ENCODE measurements at places on chromosomes 6 and 20. TPM values are rescaled to one million over a fixed set of nuclear protein-coding genes. Genes with fewer than 3 reads are reported as not detected.

DNA sequence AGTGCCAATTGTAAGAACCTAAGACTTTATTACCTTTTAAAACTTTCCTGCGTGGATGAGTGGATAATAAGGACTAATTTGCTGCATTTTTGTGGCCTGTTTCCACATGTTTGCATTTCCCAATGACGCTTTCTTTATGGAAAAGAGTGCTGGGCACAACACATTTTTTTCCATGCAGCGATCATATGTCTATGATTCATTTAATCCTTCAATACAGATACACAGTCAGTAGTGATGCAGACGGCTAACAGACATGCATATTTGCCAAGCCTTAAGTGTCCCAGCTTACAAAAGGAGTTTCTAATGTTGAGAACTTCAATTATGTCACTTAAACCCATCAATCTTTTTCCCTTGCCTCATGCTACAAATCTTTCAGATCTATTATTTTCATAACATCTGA, 239.8 kb upstream of the PREP start:
- DNase-seq = no peak

DNA sequence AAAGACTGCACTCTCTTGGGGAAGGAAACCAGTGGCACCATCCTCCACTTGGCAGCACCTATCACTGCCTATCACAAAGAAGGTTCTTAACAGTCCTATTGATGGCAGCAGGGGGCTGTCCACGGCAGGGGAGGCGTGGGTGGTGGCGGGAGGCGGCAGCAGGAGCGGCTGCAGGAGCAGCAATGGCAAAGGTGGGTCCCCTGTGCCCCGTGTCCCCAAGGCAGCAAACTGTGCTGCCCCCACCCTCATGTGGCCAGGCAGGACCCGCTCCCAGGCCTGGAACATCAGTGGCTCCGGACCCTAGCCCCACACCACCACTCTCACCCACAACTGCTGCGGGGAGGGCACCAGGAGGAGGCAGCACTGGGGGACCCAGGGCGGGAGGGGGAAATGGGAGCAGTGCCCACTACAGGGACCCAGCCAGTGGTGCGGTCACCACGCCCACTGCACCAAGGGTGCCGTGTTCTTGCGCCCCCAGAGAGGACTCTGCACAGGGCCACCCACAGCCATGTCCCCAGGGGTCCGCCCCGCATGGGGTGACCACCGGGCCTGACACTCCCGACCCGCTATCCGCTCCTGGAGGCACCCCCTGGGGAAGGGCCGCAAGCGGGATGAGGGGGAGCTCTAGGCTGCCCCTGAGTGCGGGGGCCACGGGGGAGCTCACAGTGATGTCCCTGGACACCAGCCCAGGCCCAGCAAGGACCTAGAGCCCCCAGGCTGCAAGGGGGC, 54.6 kb downstream of the GMDS start:
- DNase-seq = no peak

- DNase-seq = no peak
Measured at GRCh38 chr6:21527731-21528130, 65.8 kb upstream of the SOX4 start.

DNA sequence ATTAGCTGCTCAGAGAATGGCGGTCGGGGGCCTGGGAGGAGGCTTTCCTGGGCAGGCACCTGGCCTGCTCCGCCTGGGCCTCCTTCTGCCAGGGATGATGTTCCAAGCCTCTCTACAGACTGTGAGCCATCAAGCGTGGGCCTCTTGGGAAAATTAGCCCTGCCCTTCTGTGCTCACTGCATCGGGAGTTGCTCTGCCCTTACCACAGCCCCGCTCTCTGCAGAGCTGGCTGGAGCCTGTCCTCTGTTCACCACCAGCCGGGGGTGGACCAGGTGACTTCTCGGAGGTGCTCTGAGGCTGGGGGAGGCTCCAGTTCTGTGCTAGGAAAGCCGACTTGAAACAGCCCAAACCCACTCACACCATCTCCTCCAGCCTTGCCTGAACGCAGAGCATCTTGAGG, 24.2 kb downstream of the MDGA1 start:
- no peak for DNase-seq

DNA sequence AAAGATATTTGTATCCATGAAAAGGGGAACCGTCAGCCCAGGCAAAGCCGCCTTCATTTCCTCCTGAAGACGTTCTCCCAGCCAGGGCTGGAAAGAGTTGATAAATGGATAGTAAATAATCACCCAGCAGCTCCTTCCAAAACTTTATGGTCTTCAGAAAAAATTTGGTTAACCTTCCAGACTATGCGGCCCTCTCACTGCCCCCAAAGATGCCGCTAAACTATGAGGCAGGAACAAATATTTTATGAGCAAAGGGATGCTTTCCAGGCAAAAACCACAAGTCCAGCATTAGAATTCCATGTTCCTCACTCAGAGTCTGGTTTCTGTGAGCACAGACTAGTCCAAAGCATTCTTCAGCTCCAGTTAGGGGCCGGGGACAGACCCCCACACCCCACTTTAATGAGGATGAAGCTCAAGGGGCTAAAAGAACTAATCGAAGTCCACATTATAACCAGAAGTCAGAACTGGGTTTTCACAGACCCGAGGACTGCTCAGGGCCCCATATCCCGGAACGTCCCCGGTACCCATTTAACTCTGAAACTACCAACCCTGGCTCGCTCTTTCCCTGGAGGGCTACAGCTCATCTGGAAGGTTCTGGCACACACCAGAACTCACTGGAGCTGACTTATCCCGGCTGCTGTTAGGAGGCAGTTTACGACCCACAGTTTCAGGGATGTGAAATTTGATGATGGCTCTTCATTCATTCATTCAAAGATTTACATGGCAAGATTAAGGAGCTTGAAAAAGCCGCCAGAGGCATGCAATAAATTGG, 29.4 kb downstream of the BMP7 start:
- DNase-seq = no peak

DNA sequence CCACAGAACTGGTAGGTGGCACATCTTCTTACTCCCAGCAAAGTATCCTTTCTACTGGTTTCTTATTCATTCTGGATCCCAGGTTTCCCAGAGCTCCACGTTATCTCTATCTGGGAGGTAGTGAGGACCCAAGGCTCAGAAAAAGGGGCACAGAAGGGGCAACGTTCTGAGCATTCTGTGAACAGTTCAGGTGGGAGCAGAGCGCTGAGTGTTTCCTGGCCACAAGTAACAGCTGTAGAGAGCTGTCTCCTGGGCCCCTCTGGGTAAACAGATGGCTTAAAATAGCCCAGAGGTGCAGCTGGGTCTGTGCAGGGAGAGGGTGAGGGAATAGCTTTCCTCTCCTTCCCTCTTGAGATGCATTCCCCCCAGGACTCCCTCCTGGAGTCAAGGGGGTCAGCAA, 2.1 kb downstream of the APOBEC2 start:
- no peak for DNase-seq

GRCh38 chr6:166693880-166694279, 66.8 kb upstream of the RPS6KA2 start:
- DNase-seq = no peak

DNA sequence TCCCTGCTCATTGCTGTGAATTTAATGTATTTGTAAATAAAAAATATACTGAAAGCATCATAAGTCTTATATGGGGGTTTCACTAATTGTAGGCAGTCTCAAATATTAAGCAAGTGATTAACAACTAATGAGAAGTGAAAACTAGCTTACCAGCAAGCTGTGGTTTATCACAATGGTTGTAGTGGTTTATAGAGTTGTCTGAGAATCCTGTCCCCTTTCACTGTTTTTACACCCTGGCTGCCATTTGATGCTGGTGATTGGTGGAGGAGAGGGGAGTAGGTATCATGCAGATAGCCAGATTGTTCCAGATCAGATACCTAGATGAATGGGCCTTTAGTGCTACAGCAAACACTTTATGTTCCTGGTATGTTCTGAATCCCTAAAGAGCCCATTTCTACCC, 6.0 kb downstream of the MKKS start:
- no peak for DNase-seq

DNA sequence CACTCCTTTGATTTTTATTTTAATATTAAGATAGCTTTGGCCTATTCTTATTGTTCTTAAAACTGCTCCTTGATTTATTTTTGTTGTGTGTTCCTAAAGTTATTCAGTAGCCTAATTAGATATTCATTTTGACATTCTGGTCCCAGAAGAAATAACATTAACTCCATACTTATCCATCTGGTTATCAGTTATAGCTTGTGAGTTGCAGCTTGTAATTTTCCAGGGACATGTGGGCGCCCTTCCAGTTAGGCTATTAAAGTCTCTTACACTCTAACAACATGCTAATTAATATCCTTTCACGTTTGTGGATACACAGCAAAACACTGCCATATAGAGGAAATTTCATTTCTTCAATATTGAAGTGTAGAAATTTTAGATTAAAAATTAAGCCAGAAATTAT, 987.5 kb downstream of the HACE1 start:
- DNase-seq = no peak

DNA sequence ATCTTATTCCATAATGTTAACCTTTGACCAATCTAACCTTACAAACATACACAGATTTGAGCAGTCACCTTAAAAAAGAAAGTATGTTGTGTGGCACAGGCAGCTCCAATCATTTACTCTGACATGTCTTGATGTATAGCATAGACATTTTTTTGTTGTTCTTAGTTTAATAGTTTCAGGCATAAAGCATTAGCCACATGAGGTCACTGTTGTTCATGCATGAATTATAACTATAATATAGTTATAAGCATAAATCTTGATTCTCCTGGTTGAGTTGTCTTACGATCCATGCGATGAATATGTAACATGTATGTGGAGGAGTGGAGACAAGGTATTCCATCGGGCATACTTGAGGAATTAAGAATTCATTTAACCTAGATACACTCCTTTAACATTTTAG, 26.1 kb upstream of the NKAIN2 start:
- DNase-seq = no peak

DNA sequence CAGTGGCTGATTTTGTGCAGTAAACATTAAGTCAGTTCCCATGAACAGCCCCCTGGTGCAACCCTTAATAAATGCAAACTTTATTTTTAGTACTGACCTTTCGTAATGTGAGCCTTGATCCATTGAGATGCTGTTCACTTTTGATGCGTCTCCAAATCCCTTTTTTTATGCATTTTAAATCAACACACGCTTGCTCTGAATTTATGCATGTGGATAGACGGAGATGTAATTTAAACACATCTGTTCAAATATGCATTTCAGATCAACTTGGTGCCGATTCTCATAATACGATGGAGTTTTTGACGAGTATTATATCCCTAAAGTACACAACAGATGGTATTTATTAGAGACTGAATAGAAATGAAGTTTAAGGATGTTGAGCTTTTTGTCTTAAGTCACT, 505.7 kb downstream of the CDKAL1 start:
- no peak for DNase-seq

- DNase-seq = no peak
Measured at GRCh38 chr6:106631346-106631745, 2.0 kb downstream of the QRSL1 start.

DNA sequence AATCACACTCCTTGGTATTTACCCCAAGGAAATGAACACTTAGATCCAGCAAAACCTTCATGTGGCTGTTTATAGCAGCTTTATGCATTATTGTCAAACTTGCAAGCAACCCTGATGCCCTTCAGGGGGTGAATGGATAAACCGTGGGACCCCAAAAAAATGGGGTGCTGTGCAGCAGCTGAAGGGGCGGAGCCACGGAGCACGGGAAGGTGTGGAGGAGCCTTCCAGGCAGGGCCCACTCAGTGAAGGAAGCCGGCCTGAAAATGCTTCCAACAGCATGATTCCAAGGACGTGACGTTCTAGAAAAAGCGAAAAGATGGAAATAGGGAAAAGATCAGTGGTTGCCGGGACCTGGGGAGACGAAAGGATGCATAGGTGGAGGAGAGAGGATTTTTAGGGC, 25.6 kb upstream of the FRMD1 start:
- DNase-seq = no peak

DNA sequence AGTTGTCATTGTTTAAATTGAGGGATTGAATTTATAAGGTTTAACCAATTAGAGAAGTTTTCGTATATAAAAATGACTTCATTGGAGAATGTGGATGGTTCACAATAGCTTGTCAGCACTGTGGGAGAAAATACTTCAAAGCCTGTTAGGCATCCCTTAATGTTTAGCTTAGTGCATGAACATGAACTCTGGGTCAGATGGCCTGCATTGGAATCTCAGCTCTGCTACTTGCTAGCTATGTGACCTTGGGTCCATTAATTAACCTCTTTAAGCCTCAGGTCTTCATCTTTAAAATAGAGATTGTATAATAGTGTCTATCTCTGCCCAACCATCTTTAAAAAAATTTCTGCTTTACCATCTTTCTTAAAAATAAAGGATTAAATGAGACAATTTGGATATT, 11.1 kb downstream of the CTNNBL1 start:
- DNase-seq = no peak

DNA sequence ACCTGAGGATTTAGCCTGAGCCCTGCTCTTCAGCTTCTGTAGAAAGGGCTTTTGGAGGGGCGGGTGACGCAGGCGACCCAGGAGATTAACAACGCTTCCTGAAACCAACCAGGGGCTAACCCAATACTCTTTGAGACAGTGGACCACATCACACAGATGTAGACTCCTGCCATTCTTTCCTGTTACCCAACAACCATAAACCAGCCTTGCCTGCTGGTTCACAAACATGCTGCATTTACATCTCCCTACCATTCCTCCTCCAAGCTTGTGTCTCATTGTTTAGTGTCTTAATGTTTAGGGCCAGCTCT, 28.3 kb downstream of the PPP1R16B start:
- DNase-seq = no peak

DNA sequence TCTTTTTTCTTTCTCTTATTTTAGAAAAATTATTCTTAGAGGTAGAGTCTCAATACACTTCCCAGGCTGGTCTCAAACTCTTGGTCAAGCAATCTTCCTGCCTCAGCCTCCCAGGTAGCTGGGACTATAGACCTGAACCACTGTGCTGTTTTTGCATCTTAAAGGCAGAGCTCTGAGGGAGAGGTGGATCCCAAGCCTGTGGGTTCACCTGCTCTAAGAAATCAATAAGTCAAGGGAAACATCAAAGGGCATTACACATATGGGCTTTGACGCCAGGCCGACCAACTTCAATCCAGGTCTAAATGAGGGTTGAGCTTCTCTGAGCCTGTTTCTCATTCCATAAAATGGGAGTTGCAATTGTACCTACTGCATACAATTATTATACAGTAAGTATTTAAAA, 223.9 kb downstream of the LY86 start:
- DNase-seq = no peak

GRCh38 chr6:136148051-136148450, 102.1 kb downstream of the MTFR2 start:
- DNase-seq = no peak

DNA sequence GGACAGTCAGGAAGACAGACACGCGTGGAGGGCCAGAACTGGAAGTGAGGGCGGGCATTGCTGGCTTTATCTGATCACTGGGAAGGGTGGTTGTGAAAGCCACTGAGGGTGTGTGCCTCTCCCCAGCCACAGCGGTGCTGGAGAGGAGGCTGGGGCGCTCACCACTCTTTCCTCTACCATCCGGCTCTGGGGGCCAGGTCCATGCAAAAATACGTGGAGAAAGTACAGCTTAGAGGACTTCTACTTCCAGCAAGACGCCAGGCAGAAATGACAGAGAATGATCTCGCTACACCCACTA, 148.8 kb upstream of the RPS6KA2 start:
- DNase-seq = no peak

- no peak for DNase-seq
Measured at GRCh38 chr20:62133864-62134263, 9.3 kb downstream of the PSMA7 start.

Gene SIRPB1
- 3.1 TPM for total RNA-seq

Gene RFX6
- total RNA-seq = not detected

Gene TINAG
- not detected for total RNA-seq

Gene CLIC5
- total RNA-seq = 4.0 TPM

Gene C4B
- total RNA-seq = 4.1 TPM

Gene SLC22A3
- not detected for total RNA-seq

Gene ULBP1
- 0.28 TPM for total RNA-seq

Gene EIF2S2
- total RNA-seq = 19.6 TPM

Gene HSPA1L
- total RNA-seq = 1.2 TPM

Gene LCA5
- total RNA-seq = not detected

Gene RAB44
- 0.08 TPM for total RNA-seq

Gene SUN5
- total RNA-seq = not detected

All from CD8-positive, alpha-beta T cell (primary cell).